AG10803 (cell line): ENCODE measurements at places on chromosomes 16 and 17.

DNA sequence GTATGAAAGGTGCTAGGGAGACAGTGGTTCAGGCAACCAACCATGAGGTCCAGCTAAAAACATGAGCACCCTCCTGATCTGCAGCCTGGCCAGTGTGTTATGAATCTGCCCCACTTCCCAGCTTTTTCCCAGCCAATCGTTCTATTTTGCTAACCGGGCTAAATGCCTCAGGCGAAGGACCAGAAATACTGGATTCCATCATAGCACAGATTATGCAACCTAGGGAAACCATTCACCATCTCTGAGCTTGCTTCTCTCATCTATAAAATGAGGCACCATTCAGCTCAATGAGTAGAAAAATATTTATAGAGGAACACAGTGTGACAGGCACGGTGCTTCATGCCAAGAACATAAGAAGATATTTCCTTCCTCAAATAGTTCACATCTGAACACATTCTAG is 45.2 kb upstream of the NUDT7 start:
- peak; percentile 48 for DNase-seq

- DNase-seq, result peak; percentile 63
These were observed 21.4 kb downstream of the ALOX15B start for GRCh38 chr17:8060274-8060673.

GRCh38 chr16:11405331-11406176 is 60.3 kb downstream of the RMI2 start:
- no peak for DNase-seq

DNA sequence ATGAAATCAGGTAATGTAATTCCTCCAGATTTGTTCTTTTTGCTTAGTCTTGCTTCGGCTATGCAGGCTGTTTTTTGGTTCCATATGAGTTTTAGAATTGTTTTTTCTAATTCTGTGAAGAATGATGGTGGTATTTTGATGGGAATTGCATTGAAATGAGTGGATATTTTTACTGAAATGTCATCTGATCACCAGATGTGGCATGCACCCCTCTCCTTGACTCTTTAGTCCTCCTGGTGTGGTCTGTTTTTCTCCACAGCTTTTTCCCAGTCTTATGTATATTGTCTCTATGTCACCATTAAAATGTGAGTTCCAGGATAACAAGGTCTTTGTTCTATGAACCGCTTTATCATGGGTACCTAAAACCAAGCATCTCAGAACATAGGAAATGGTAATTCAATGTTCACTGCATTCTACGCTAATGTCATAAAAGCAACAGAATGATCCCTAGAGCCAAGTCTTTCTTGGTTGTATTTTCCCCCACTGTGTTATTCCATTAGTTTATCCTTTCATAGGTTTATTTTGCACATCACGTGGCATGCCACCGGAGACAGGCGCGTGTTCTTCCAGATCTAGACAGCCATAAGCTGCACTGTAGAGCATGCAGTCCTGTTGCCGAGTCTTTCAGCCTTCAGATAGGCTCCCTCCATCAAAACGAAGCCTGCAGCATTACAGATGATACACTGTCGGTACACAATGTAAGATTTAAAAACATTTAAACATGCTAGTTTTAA is 172.5 kb downstream of the RPTOR start:
- DNase-seq, result peak; percentile 66

DNA sequence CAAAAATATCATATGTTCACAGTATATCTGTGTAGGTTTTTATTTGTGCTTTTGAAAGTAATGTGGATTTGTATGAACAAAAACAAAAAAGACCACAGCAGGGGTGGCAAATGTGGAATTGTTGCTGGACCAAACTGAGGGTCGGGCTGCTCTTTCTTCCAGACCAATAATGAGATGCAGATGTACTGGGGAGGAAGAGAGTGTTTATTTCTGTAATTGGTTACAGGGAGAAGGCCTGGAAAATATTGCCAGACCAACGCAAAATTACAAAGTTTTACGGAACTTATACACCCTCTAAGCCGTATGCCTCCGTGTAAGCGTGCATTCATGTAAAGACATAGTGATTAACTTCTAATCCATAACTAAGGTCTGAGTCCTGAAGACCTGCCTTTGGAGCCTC is 353.9 kb upstream of the C16orf82 start:
- no peak for DNase-seq

GRCh38 chr16:4373909-4374742 is 2.5 kb downstream of the VASN start:
- DNase-seq, result peak; percentile 99

- no peak for DNase-seq
These were observed 98.2 kb upstream of the DHX40 start for GRCh38 chr17:59466946-59467801.

GRCh38 chr17:54111576-54111975 is 288.8 kb downstream of the KIF2B start:
- DNase-seq, result no peak

- no peak for DNase-seq
These were observed 231.6 kb downstream of the GRIN2A start for GRCh38 chr16:9950658-9951057.

DNA sequence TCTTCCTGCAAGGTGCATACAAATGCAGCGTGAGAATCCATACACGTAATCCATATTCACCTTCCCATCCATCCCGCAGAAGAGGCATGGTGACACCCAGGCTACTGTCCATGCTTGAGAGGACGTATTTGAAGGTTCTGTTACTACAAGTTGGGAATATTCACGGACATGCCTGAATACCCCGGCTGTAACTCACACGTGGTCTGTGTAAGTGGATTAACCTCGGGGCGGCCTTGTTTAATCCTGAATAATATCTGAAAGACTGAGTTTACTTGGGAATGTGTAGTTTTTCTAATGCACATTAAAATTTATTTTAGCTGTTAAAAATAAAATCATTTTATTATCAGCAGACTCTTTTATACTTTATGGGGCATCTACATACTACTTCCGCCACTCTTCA is 13.1 kb downstream of the CPSF4L start:
- no peak for DNase-seq

DNA sequence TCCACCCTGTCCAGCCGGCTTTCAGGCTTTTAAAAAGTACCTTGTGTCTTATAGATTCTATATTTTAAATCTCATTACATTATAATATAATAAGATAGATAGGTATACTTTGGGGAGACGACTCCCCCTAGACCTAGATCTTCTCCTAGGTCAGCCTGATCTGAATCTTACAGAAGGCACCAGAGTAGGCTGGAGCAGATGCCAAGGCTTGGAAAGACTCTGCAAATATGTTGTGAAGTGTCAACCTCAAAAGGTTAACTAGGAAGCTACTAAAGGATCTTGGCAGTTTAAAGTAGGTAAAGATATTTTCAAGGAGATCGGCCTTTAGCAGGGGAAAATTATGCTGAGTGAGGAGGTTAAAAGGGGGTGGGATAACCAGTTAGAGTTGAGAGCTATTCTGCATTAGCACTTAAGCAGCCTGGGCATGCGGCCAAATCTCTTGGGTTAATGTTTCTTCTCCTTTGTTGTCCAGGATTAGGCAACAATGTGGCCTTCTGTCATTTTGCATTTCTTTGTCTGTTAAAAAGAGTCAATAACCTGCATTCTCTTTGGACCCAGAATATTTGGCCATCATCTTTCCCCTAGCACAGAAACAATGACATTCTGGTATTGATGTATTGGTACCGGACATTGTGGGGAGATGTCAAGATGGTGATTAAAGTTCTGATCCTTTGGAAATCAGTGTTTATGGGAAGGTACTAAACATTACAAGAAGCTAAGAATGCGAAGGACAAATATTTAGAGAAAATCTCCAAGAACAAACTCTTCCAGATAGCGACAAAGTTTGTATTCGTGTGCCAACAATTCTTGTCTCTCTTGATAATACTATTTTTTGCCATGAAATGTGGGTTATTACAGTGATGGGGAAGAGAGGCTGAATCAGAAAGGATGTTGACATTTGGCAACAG is 51.2 kb upstream of the DHX40 start:
- peak; percentile 66 for DNase-seq

GRCh38 chr16:70331091-70331490 is 15.6 kb upstream of the DDX19A start:
- no peak for DNase-seq

- no peak for DNase-seq
These were observed 12.4 kb downstream of the CSF3 start for GRCh38 chr17:40027614-40028012.

- no peak for DNase-seq
These were observed 19.7 kb downstream of the ST6GALNAC2 start for GRCh38 chr17:76565728-76566612.

- no peak for DNase-seq
These were observed 54.2 kb upstream of the ATP2A3 start for GRCh38 chr17:4018446-4018845.

DNA sequence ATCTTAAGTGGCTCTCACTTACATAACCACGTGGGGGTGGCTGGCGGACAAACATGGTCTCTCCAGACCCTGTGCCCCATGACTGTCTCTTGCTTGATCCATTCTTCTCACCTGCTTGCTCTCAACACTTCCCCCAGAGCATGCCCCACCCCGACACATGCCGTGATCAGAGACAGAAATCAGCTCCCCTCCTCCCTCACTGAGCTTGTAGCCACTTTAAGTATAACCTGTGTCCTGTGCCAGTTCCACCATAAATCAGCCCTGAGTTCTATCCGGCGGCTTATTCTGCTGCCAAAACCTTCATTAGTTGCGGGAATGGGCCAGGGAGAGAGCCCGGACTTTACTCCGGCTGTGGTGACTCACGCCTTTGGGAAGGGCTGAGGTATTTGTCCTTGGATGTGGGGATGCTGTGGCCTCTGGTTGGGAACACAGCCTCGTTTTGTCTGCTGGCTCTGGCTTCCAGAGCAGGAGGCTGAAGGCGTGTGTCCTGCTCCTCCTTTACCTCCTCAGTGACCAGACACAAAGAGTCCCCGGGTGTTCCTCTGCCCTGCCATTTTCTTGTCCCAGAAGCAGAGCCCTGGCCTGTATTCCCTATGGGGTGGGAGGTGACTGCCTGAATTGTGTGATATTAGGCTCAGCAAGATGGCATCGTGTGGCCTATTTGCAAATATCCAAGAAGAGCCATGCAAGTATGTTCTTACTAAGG is 21.1 kb downstream of the ANKRD40 start:
- peak; percentile 93 for DNase-seq

DNA sequence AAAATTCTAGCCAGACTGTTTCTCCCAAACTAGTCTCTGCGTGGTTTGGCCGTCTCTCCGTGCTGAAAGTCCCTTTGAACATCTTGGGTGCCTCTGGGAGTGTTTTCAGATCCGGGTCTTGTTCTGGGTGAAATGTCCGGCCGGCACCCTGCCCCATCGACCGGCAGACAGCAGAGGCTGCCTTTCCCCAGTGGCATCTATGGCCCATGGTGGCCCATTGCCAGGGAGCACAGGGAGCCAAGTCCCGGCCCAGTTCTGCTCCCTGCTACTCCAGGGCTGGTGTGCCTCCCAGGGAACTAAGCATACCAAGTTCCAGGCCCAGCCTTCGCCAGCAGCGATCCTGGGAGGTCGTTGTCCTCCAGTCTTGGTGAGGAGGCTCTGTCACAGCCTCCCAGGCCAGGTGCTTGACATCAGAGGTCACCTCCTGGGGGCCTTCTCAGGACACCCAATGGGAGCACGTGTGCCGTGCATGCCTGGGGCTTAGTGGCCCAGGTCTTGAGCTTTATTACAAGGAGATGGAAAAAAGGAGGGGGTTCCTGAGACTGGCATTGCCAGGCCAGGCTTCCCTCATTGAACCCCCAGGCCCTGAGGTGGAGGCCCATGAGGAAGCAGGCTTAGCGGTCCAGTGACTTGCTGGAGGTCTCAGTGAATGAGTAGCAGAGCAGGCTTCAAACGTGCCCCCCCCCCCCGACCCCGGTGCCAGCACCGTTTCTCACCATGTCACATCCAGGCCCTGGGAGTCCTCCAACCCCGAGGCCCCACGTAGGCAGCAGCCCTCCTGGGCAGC is 54.0 kb downstream of the PGS1 start:
- no peak for DNase-seq

GRCh38 chr16:972316-973002 is 1.7 kb upstream of the LMF1 start:
- no peak for DNase-seq

DNA sequence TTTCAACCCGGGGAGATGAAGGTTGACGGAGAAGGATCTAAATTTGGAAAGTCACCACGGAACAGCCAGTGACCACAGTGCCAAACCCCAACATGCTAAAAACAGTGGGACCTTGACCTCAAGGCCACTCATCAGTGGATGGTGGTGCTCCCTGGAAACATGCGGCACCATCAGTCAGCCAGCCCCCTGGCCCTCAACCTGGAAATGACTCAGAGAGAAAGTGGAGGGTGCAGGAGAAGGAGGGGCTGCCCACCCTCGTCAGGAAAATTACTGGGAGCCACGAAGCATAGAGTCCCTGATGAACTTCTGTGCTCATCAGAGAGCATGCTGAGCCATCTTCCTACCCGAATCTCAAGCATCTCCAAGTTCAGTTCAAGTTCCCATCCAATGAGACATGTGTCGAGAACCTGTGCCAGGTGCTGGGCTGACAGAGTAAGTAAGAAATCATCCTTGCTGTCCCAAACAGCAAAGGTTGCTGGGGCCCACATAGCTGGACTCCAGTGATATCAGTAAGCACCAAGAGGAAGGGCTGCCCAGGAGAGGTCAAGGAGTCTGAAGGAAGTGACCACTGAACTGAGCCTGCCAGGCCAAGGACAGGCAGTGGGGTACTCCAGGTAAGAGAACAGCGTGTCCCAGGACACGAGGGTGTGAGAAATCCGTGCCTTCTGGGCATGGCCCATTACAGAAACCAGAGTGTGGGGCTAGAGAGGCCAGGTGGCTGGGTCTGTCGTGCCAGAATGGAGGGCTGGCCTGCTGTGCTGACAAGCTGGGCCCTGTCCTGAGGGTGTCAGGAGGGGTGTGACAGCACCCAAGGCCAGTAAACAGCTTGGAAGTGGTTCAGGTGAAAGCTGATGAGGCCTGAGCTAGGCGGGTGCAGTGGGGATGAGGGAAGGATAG is 5.2 kb downstream of the PECAM1 start:
- peak; percentile 65 for DNase-seq

DNA sequence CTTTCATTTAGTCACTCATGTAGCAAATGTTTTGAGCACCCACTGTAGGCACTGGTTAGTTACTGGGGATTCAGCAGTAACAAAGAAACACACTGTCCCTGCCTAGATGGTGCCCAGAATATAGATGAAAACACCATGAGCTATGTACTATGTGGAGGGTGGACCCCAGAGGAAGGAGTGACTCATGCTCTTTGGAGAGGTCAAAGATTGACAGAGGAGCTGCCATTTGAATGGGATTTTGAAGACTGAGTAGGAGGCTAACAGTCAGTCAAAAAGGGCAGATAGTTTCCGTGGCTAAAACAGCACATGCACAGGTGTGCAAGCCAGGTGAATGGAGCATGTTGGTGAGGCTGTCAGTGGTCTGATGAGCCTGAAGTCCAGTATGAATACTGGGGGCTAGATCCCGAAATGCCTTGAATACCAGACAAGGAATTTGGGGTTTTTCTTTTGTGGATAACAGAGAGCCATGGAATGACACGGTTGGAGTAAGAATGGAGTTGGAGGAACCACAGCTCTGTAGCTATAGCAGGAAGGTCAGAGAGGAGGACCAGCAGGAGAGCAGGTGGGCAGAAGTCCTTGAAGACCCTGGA is 6.1 kb downstream of the IL21R start:
- DNase-seq, result peak; percentile 42

GRCh38 chr17:8732406-8733085 is 12.1 kb downstream of the CCDC42 start:
- peak; percentile 31 for DNase-seq
